Endothelial cell of umbilical vein (primary cell): ENCODE measurements at places on chromosomes 3 and 15. TPM values are rescaled to one million over a fixed set of nuclear protein-coding genes. Genes with fewer than 3 reads are reported as not detected.

GRCh38 chr15:30001602-30002001 lies 81.2 kb upstream of the GOLGA8J start:
- DNase-seq: no peak

DNA sequence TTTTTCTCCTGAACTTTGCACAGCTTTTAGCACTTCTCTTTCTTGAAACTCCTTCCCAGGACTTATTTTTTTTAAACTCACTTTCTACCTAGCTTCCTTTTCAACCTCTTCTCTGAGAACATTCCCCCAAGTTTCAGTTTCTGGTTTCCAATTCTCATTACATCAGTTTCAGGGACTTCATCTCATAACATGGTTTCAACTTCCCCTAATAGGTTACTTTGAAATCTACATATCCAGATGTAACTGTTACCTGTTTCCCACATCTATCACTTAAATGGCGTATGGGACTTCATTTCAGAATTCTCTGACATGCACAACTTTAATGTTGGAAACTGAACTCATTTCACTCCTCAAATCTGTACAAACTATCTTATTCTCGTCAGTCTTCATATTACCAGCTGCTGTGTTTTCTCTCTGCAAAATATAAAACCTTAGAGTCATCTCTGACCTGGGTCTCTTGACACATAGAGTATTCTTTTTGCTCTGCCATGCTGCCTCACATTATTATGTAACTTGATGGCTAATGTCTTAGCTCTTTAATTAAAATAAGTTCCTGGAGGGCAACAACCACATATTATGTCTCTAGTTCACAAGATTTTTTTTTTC lies 58.4 kb downstream of the NME9 start:
- no peak for DNase-seq

GRCh38 chr15:89513284-89513683 lies 16.9 kb upstream of the RHCG start:
- DNase-seq: no peak

DNA sequence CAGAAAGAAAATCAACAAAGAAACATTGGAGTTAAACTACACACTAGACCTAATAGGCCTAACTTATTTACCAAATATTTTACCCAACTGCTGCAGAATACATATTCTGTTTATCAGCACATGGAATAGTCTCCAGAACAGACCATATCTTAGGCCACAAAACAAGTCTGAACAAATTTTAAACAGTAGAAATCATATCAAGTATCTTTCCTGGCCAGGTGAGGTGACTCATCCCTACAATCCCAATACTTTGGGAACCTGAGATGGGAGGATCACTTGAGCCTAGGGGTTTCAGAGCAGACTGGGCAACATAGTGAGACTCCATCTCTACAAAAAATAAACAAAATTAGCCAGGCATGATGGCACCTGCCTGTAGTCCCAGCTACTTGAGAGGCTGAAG lies 18.1 kb upstream of the KPNA4 start:
- no peak for DNase-seq

DNA sequence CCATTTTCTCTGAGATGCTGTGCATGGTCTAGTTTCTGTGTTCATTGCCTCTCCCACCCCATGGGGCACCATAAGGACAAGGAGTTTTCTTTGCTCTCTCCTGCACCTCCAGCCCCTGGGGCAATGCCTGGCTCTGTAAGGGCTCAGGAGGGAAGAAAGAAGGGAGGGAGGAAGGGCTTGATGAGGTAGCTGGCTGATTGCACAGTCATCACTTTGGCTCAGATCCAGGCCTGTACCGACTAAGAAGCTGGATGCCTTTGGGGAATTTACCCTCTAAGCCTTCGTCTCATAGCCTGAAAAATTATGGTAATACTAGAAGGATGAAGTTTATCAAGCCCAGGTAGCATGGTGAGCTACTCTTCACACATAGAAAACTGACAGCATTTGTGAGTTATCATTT lies 382.9 kb downstream of the GABRG3 start:
- no peak for DNase-seq

DNA sequence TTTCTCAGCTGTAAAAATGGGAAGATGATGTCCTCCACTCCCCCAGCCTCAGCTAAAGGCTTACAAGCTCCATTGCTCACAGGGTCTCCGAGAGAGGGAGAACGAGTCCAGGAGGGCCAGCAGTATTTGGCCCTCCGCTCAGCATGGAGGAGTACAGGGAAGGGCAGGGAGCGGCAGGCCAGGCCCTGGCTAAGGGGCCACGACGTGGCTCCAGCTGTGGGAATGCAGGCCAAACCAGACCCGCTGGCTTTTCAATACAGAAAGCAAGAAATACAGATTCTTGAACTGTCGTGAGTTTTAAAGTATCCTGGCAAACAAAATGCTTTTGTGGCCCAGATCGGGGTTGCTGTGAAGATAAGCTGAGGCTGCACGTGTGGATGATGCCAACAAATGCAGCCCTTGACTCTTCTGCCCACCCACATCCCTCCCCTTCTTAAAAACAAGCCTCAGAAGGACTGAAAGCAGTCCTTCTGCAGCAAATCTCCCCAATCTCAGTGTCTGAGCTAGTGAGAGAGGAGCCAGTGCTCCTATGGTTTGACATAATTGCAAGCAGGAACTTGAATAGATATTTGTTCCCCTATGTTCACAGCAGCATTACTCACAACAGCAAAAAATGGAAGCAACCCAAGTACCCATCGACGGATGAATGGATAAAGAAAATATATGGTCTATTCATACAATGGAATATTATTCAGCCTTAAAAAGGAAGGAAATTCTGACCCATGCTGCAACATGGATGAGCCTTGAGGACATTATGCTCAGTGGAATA lies 18.5 kb upstream of the FBLN2 start:
- no peak for DNase-seq

Gene OR5H2
- not detected in 2 replicates for total RNA-seq

Gene DAPK2
- total RNA-seq: 6.7 and 7.5 TPM in 2 replicates

Gene GOLGA6L7
- total RNA-seq: not detected in 2 replicates

Gene RCN2
- 69.8 and 71.9 TPM in 2 replicates for total RNA-seq
